ENCODE measurements at places on chromosomes 6 and 20.
A peak's percentile ranks its signal among the peaks of the same experiment; 100 is the strongest.

GRCh38 chr20:21342656-21343345 lies 39.7 kb downstream of the XRN2 start:
- no peak for DNase-seq

DNA sequence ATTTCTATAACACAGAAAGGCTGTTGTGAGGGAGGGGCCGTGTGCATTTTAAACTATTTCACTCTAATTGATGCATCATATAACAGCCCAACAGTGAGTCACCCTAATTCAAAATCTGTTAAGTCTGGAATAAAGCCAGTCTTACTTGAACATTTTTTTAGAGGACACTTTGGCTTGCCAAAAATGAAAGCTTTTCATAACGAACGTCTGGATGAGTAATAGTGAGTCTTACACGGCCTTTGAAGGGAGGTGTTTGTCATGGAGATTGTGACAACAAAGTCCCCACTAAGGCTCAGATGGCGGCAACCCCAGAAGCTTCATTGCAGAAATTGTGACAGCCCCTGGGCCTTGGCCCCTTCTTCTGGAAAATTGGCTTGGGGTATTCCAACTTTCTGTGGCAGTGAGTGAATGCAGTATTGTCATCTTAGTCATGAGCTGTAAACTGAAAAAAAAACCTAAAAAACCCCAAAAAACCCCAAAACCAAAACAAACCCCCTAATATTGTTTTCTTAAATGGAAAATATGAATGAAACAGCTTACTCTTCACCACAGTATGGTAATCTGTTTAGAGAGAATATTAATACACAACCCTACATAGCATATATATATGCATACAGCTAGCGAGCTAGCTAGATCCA lies 92.6 kb upstream of the CLDN20 start:
- no peak for DNase-seq

DNA sequence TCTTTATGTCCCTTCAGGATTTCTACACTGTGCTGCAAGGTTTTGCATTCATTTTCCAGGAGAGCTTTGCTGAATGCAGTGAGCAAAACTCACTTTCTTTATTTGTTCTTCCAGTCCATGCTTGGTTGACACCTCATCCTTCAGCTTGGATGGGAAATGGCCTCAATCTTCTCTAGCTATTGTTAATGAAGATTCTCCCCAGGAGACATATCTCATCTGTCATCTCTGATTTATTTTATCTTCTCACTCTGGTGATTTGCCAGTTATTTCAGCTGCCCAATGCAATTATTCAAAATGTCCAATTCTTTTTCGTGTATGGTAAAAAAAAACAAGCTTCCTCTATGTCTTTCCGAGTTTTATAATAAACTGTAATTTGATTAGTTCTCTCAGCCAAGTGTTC lies 77.9 kb upstream of the PAK5 start:
- DNase-seq = no peak

- DNase-seq = peak; percentile 74
Measured at GRCh38 chr6:168216117-168216516, 103.5 kb downstream of the DACT2 start.

GRCh38 chr20:52313341-52313963 lies 121.9 kb upstream of the ZFP64 start:
- peak; percentile 48 for DNase-seq

GRCh38 chr6:166365221-166365620 lies 17.5 kb downstream of the MPC1 start:
- DNase-seq = no peak

- peak; percentile 13 for DNase-seq
Measured at GRCh38 chr6:38871741-38872568, 156.8 kb downstream of the DNAH8 start.

- DNase-seq = no peak
Measured at GRCh38 chr6:107695061-107695720, 128.9 kb downstream of the SCML4 start.

GRCh38 chr6:166515072-166515810 lies 71.2 kb downstream of the RAMACL start:
- DNase-seq = no peak

- DNase-seq = peak; percentile 55
Measured at GRCh38 chr6:157879034-157879872, 56.2 kb downstream of the SNX9 start.

DNA sequence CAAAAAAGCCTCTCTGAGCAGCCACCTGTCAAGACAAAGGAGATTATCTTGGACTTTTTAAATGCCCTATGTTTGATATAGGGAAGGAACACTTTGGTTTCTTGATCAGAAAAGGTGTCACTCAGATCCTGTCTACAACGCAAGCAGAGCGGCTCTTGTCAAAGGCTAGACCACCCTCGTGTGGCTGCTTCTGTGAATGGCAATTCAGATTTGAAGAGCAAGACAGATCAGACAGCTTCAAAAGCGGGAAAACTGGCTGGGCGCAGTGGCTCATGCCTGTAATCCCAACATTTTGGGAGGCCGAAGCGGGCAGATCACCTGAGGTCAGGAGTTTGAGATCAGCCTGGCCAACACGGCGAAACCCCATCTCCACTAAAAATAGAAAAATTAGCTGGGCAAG lies 10.1 kb upstream of the NXT1 start:
- DNase-seq = peak; percentile 15

DNA sequence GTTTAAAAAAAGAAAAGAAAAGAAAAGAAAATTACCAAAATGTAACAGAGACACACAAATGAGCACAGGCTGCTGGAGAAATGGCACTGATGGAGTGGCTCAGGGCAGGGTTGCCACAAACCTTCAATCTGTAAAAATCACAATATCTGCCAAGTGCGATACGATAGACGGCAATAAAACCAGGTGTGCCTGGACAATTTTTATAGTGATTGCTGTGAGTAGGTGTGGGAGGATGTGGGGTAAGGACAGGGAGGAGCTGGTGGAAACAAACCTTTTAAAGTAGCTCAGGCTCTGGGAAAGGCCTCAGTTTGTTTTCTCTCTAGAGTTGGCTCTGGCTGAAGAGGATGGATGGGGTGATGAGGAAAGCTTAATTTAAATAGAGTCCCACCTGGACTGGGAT lies 592.7 kb upstream of the AGPAT4 start:
- no peak for DNase-seq

GRCh38 chr6:133099573-133099972 lies 141.6 kb upstream of the EYA4 start:
- no peak for DNase-seq

DNA sequence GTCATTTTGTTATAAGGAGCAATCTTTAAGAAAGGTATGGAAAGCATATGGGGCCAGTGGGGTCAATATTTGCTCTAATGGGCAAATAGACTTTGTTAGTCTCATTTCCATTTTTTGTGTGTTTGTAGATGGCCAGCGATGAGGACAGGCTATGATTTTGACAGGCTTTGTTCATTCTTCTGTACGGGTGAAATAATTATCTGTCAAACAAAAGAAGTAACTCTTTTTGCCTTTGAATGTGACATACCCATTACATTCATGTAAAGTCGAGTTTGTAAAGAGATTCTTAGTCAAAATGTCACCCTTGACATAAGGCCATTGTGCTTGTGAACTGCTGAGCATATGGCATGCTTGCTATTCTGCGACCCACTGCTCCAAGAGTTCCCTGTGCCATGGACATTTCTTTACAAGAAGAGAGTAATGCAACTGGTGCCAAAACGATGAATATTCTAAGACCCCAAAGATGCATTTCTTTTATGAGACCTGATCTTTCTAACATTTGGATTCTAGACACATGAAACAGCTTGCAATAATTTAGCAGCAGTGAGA lies 38.2 kb upstream of the JAG1 start:
- DNase-seq = no peak

- DNase-seq = no peak
Measured at GRCh38 chr6:112600168-112600567, 253.0 kb downstream of the RFPL4B start.

DNA sequence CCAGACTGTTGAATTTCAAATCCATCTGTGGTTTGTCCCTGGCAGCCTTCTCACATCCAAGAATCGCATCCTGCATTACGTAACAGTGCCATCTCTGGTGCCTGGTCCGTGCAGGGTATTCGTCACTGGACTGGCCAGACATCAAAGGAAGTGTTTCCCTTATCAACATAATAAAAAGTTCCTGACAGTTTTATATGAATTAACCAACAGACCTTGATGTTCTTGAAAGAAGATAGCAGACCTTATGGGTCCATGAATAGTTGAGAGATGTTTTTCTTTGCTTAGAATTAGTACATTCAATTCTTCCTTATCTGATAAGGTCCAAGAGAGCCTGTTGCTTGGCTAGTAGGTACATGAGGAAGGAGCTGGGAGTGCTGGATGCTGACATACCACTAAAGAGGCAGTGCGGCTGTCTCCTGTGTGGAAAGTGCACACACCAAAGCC lies 77.6 kb downstream of the PHACTR2 start:
- no peak for DNase-seq

Data from NCI-H526 treated with DMSO at 0.1 percent for 48 hours (cell line).